Posterior cingulate gyrus (tissue), 11 donors: ENCODE measurements at places on chromosomes 2 and 18.
A peak's percentile ranks its signal among the peaks of the same experiment; 100 is the strongest.

GRCh38 chr2:129469871-129470270, 509.6 kb upstream of the RAB6C start:
- no peak for DNase-seq

DNA sequence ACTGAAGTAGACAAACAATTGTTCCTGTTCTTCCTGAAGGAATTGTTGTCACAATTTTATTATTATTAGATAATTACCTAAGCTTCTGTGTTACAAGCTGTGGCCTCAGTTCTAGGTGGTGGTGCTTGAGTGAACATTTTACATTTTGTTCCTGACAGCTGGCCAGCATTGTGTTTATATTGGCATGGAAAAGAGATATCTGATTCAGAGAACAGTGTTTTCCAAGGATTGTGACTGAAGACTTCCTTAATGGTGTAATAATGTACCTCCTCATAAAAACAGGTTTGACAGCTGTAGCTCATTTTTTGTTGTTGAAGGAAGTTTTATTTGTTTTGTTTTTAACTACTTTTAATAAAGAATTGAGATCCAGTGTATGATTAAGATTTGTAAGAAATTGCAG, 95.2 kb downstream of the EPB41L5 start:
- no peak for DNase-seq

DNA sequence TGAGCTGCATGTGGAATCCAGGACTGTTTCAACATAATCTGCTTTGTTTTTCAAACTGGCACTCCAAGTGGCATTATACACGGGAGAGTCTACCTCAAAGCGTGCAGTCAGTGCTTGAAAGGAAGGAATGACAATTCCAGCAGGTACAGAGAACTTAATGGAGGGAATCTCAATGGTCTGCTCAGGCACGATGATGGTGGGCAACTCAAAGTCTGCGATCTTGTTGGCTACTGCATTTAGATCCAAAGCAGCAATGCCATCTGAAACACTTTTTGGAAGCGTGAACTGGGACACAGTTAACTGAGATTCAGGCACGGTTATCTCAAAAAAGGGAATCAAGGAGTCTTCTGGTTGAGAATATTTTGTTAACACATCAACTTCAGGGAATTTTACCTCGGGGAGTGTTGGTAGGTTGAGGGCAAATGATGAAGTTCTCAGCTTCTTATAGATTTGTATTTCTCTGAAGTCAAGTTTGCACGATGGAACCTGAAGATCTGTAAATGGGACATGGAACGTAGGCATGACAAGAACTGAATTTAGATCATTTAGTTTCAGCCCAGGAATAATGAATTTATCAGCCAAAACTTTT, 38.7 kb downstream of the APOB start:
- no peak for DNase-seq

GRCh38 chr2:127025359-127026166, 81.4 kb downstream of the BIN1 start:
- DNase-seq: peak; percentile 98

GRCh38 chr2:143110758-143111428, 18.3 kb upstream of the ARHGAP15 start:
- DNase-seq: peak; percentile 31

DNA sequence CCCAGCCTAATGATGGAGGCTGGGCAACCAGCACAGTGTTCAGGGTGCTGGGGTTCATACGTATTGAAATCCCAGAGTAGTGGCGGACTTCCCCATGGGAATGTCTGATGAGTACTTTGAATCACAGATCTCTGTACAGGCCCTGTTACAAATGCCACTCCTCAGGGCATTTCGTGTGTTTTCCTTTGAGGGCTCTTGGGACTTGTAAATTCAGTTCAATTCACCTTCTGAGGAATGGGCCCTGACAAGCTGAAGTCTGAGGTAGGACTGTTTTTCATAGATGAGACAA, 288 bp upstream of the RDH14 start:
- no peak for DNase-seq

GRCh38 chr2:197137231-197137630, 173.3 kb downstream of the ANKRD44 start:
- DNase-seq: no peak

DNA sequence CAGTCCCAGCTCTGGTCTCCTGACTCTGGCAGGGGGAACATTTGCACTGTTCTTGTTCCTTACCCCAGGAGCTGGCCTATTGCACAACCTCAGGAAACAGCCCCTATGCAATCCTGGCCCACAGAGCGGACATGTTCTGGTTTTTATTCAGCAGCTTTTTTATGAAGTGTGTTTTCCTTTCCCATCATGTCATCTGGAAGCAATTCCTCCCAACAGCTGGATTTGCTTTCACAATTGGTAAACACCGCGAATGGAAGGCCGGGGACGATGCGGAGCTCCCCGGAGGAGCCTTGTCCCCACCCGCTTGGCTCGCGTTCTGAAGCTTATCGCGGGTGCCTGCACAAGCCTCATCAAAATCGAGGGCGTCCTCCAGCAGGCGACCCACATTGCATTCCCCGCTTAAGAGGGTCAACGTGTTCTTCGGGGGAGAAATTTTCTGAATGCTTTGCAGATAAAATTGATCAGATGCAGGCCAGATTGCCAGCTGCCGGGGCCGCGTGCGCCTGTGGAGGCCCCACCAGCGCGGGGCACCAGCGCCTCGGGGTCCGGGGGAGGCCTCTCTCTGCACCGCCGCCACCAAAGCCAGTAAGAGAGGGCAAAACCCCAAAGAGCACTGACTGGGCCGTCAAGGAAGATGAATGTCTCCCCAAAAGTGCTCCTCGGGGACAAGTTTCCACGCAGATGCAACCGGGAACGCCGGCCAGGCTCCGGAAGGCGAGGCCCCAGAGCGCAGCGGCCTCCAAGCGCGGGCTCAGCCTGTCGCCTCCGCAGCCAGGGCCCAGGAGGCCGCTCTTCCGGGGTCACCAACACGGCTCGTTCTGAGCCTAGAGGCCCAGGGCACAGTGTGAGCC, 60.3 kb upstream of the SP3 start:
- no peak for DNase-seq

- no peak for DNase-seq
These were observed 738.2 kb downstream of the LRP1B start for GRCh38 chr2:141392517-141393213.

DNA sequence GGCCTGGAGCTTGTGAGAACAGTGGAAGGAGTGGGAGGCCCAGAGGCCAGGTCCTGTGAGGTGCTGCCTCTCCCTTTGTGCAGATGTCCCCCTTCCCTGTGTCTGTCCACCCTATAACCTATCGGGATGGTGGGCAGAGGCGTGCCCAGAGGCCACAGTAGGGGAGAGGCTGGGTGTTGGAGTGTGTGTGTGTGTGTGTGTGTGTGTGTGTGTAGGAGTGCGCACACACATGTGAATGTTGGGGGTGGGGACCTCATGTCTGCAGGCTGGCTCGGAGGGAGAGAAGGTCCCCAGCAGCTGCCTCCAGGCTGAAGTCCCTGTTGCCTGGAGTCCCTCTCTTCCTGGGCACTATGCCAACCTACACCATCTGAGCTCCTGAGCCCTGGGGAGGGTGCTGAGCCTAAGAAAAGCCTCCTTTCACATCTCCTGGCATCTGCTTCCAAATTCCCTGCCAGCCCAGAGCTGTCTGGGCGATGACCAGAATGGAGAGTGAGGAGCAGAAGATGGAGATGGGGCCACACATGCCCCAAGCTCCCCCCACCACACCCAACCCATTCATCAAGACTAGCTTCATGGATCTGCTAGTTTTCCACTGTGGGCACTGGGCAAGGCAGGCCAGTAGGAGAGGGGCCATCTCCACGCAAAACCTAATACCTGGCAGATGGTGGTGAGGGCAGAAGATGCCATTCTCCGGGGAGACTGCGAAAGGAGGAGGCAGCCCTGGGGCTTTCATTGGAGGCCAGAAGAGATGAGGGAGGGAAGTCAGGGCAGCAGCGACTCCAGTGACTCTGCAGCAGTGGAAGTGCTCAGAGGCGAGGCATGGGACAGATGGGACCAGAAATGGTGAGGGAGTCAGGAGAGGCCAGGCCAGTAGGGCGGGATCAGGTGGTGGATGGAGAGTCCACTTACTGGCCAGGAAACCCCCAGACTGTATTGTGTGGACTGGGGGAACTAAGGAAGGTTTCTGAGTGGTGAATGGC, 20.3 kb downstream of the KCNK3 start:
- peak; percentile 63 for DNase-seq

- DNase-seq: no peak
These were observed 16.2 kb downstream of the INPP4A start for GRCh38 chr2:98460573-98461497.

DNA sequence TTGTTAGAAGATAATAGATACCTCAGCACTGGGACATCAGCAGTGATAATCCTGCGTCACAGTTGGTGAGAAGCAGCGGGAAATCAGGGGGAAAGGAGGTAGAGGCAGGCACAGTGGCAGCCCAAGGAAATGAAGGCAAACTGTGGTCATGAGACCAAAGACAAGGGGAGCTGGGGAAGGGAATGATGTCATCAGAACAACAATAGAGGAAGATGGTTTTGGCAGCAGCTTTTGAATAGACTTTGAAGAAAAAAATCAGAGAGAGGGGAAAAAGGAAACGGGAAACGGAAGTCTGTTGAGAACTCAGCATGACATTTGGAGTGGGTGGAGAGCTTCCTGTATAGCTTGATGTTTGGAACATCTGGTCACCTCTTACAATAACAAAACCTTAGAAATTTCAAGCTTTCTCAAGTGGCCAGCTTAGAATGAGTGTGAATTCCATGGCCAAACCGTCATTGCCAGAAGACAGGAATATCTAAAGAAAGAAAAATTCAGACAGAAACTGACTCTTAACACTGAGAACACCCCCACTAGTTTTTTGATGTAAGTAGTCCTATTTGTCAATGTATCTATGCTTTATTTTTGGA, 18.4 kb upstream of the YES1 start:
- DNase-seq: no peak

GRCh38 chr2:238695538-238695937, 152.3 kb upstream of the TWIST2 start:
- no peak for DNase-seq

DNA sequence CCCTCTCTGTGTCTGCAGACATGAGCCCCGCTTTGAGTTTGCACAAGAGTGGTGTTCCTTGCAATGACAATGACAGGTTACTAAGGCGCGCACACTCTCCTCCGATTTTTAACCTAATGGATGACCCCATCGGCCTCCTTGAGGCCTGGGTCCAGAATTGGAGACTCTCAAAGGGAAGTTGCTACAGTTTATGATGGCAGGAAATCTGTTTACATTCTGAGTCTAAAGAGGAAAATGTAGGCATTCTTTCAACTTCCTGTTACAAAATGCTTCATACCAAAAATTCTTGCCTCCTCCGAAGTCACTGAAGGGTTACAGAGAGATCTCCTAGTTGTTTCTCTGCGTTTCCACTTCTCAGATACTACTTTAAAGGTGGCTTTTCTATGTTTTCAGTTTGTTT, 225.3 kb upstream of the AGAP1 start:
- DNase-seq: no peak

DNA sequence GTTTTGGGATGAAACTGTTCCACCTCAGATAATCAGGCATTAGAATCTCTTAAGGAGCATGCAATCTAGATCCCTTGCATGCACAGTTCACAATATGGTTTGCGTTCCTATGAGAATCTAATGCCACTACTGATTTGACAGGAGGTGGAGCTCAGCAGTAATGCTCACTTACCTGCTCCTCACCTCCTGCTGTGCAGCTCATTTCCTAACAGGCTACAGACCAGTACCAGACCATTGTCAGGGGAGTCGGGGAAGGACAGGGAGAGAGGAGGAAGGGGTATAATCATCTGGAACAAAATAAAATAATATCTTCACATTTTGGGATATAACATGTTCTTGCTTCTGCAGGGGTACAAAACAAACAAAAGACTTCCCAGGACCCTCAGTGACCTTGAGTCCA, 532.0 kb upstream of the FSHR start:
- DNase-seq: no peak

- no peak for DNase-seq
These were observed 168.4 kb upstream of the SPOPL start for GRCh38 chr2:138333121-138333520.

DNA sequence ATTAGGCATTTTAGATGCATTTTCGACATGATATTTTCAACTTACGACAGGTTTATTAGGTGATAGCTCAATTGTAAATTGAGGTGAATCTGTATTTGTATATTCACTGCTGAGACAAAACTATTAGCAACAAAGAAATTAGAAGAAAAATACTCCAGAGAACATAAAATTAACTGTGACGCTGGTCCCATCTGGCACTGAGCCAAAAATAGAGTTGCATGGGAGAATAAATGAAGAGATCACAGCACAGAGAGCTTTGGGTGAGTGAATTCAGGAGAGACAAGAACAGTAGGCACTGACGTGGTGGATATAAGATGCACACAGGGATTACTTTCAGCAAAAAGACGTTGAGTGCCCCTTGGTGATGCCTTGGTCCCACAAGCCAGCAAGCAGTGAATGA, 306.2 kb upstream of the RAB6C start:
- DNase-seq: no peak

DNA sequence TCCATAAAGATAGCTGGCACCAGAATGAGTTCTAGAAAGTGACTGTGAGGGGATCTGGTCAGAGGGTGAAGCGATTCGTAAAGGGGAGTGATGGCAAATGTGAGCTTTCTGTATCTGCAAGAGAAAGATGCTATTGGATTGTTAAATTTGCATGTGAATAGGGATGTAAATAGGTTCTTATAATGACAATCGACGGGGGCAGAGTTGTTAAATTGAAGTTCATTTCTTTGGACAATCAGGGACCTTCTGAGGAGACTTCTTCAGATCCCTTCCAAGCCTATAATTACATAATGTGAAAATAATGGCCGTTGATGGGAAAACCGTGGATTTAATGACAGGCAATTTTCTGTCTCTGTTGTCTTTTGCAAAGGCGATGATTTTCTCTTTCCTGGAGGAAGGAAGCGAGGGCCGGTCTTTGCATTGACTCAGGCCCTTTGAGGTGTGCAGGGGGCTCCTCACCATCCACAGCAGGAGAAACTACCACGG, 52.2 kb upstream of the TMEM18 start:
- DNase-seq: no peak

- no peak for DNase-seq
These were observed 86.0 kb downstream of the CDC42EP3 start for GRCh38 chr2:37585295-37585908.

DNA sequence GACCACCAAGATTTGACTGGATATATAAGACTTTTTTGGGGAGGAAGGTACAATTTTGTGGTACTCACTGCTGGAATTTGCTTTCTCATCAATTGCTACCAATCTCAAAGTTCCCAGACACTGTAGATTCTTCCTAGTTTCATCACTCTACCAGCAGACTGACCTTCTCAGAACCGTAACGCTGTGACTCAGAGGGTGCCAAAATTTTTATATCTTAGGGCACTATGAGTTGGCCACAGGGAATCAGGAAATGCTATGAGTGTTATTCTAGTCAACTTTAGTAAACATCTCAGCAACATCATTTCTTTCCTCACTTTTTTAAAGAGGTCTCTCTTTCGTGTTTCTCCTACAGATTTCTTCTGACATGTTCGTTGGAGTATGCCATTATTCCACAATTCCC, 499.0 kb downstream of the TMX3 start:
- DNase-seq: no peak

- peak; percentile 34 for DNase-seq
These were observed 27.2 kb downstream of the CLUL1 start for GRCh38 chr18:623761-624620.

GRCh38 chr2:86787736-86788135, 3.0 kb downstream of the CD8A start:
- no peak for DNase-seq

- DNase-seq: no peak
These were observed 304.8 kb downstream of the CPS1 start for GRCh38 chr2:210861038-210861665.
